Tongue (tissue), 3 donors: ENCODE measurements at places on chromosomes 13 and 19. TPM values are rescaled to one million over a fixed set of nuclear protein-coding genes. Genes with fewer than 3 reads are reported as not detected.

GRCh38 chr19:13082192-13083007 lies 20.3 kb downstream of the LYL1 start:
- DNase-seq, result no peak

- no peak for DNase-seq
These were observed 64.5 kb upstream of the MRI1 start for GRCh38 chr19:13699786-13700185.

DNA sequence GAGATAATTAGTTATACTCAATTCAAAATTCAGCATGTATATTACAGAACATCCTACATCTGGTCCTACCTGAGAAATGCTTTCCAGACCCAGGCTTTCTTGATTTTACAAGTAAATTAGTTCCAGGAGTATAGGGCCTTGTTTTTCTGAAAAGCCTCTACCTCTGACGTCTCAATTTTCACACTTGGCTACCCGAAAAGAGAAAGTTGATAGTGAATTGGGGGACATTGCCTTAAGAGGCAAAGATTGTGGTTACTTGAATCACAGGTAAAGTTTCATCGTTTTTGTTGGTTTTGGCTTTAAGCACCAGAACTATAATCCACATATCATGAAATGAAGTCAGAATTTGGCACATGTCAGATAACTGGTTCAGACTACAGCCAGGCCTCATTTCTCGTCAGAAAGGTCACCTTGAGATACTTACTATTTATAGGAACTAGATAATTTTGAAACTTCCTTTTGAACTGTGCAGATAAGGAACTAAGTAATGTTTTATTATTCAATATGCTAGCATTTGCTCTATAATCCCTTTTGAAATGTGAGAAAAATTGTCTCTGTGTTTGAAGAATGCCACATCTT lies 30.8 kb downstream of the FAM124A start:
- no peak for DNase-seq

DNA sequence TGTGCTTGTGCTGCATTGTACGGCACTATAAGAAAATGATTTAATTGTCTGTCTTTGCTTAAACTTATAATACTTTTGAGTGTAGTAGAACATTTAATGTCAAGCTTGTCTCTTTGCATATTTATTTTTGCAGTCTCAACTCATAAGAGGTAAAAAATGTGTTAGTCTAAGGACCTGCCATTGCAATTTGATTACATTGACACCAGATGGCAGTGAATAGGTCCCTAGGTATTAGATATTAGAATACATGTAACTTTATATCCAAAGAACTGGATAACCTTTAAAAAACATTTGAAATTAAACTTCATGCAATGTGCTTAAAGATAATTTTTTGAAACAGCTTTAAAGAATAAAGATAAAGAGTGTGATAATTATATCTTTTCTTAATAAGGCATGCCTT lies 1421.3 kb downstream of the OLFM4 start:
- no peak for DNase-seq

- peak; percentile 77 for DNase-seq
These were observed at the start of gene ISYNA1 for GRCh38 chr19:18437491-18438330. Gene ISYNA1 (minus strand): TSS chr19:18438133. CDS start chr19:18437979, 154 bp downstream.

GRCh38 chr19:3733549-3734309 lies 25.5 kb downstream of the TJP3 start:
- DNase-seq, result no peak

DNA sequence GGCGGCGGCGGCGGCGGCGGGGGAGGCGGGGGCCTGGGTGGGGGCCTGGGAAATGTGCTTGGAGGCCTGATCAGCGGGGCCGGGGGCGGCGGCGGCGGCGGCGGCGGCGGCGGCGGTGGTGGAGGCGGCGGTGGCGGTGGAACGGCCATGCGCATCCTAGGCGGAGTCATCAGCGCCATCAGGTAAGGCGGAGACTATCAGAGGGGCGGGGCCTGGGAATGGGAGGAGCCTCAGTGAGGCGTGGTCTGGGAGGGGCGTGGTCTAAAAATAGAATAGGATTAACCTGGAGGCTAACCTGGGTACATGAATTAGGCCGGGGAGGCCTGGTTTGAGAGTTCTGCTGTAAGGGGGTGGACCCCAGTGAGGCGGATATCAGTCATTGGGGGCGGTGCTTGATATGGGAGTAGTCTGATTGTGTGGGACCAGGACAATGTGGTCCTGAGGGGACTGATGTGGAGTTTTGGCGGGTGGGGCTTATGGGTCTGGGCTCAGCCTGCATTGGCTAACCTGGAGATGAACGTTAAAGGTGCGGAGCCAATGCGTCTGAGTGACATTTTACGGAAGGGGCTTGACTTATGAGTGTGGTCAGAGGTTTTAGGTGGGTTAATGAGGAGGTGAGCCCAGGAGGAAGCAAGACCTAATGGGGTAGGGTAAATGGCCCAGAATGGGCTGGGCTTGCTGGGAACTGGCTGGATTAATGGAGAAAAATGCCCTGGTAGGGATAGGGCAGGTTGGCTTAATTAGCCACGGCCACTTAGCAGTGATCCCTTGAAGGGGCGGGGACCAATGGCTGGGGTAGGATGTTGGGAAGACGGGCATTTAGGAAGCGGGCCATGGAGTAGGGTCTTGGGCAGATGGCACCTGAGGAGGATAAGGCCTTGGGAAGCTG lies 1.4 kb downstream of the CAPNS1 start:
- DNase-seq, result peak; percentile 89

CEBPA gene
- 14.6 TPM for total RNA-seq

- DNase-seq, result no peak
These were observed 46.9 kb downstream of the SOX1 start for GRCh38 chr13:112113851-112114250.

GRCh38 chr19:13783565-13784500 lies 9.6 kb downstream of the C19orf53 start:
- DNase-seq, result no peak

DNA sequence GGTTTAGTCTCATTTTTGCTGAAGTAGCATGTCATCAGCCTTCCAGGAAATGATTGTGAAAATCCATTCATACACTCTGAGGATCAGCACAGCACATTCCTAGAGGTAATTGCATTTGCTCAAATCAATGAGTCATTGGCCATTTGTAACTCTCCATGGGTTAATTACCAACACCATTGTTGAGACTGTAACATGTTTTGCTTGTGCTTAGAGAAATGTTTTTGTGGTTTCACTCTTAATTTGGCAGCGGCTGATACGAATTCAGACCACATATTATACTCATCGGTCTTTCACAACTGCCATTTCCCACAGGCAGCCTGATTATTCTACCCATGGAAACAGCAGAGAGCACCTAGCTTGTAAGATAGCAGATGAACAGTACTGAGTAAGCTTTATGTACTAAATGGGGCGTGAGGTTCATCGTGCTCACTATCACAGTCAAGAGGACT lies 110.3 kb downstream of the NHLRC3 start:
- no peak for DNase-seq

- peak; percentile 32 for DNase-seq
These were observed 988 bp upstream of the CCDC169 start for GRCh38 chr13:36298535-36299068.
